ENCODE measurements at places on chromosomes 6 and 20.

DNA sequence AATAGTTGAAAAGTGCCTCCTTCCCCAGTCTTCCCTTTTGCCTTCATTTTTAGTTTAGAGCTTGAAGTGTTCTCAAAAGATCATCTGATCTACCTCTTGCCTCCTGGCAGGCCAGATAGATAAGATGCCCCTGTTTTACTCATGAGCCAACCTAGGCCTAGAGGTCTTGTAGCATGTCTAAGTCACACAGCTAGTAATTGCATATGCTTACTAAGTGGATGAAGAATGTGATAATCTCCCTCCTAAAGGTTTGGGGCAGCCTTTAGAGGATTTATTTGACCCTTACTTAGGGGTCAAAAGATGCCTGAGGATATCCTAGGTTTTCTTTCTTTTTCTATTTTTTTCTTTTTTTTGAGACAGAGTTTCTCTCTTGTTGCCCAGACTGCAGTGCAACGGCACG is 2.1 kb downstream of the C6orf141 start:
- DNase-seq, result no peak

DNA sequence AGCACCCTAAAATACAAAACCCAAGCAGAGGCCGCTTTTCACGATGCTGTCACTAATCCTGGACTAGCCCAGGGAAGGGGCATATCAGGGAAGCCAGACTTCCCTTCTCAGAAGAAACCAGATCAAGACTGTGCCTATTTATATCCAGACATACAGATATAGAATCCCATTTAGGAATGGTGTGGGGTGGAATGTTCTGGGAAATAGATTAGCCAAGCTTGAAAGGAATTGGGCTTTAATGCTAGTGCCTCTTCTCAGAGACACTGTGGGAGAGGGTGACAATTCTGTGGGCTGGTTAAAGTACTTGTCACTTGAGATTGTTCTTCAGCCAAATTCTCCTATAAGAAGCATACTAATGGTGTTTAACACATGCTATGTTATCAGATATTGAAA is 45.5 kb downstream of the SNAP25 start:
- no peak for DNase-seq

DNA sequence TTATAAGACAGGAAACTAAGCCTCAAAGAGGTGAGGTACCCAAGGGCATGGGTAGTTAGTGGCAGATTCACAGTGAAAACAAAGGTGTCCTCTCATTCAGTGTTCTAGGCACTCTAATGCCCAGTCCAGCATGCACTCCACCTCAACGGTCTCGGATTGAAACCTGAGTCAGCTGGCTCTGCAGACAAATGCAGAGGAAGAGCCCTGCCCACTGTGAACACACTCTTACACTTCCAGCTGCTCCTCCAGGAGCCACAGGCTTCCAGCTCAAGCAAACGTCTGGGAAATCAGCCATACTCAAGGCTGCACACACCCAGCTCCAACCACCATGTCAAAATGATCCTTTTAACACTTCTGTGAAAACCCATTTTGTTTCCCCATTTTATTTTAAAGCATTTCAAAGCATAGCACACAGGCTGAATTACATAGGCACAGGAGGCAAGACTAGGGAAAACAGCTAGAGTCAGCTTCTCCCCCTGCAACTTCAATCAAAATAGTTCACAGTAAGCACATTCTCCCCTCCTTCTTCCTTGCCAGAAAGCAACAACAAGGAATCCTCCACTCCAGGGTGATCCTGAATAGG is 3.0 kb upstream of the IL17A start:
- DNase-seq, result no peak

GRCh38 chr6:18388271-18388670 is 1.1 kb downstream of the RNF144B start:
- DNase-seq, result no peak

- no peak for DNase-seq
Measured at GRCh38 chr6:89087881-89088280, 7.3 kb downstream of the PNRC1 start.

- DNase-seq, result no peak
Measured at GRCh38 chr6:120945905-120946594, 388.2 kb downstream of the TBC1D32 start.

DNA sequence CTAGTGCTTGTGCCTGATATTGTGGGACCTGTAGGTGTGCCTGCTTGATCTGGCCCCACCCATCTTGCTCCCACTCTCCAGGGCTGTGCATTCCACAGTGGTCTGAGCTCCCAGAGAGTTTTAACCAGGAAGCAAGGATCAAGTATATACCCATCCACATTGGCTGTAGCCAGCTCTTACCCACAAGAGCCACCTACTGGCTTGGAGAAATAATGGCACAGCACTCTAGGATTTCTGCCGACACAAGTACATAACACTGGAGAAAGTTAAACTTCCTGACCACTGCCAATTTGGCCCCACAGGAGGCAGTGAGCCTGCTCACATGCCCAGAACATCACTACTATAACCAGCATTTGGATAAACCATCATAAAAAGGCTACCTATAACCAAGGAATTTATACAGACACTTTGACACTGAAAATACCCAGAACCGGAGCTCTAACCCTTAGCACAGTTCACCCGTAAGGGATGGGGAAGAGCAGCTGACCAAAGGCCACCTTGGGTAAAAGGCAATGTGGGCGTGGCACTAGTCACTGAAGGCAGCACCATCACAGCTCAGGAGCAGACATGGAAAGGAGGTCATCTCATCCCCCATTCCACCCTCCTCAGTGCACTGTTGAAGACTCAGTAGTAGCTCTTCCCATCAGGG is 440.4 kb downstream of the BTBD3 start:
- DNase-seq, result no peak

DNA sequence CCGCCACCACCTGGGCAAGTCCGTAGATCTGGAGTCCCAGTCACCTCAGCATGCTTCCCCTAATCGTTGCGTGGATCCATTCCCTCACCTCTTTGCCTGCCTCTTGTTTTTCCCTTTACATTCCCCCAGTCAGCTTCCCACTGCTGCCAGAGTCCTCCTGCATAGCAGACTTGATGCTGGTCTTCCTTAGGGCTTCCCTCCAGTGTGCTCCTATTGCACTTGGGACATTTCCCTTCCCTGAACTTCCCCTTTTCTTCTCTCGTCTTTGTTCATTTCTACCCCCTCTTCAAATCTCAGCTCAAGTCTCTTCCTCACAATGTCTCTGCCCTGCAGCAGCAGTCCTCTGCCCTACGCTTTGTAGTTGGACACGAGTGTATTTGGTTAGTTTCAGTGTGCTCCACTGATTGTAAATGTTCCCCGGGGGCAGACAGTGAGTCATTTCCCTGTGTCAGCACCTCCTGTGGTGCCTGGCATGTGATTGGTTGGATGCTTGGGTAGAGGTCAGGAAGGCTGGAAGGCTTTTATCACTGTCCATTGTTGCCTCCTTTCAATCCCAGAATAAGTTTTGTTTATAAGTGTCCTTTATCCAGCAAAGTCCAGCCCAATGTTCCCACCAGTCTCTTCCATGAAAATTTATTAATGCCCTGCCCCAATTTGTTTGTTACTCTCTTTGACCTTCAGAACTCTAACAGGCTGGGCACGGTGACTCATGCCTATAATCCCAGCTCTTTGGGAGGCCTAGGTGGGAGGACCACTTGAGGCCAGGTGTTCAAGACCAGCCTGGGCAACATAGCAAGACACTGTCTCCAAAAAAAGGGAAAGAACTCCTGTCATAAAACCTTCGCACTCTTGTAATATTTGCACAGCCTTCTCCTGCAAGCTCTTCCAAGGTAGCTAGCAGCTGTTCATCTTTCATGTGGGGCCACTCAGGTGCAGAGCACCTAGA is 38.3 kb downstream of the FAM120B start:
- DNase-seq, result no peak

DNA sequence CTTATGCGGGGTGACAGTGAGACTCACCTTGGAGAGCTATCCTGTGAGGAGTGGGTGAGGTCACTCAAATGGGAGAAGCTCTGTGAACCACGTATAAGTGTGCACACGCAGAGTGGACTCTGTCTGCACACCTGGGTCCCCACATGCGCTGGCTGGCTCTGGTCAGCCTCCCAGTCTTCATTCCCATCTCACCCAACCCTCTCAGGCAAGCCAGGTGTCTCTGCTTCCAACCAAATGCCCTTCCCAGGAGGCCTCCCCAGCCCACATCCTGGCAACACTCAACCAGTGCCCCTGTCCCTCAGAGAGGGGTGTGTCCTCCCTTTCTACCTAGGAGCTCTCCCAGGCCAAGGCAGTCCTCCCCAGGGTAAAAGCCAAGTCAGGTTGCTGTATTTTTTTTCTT is 8.0 kb upstream of the PI16 start:
- DNase-seq, result no peak

DNA sequence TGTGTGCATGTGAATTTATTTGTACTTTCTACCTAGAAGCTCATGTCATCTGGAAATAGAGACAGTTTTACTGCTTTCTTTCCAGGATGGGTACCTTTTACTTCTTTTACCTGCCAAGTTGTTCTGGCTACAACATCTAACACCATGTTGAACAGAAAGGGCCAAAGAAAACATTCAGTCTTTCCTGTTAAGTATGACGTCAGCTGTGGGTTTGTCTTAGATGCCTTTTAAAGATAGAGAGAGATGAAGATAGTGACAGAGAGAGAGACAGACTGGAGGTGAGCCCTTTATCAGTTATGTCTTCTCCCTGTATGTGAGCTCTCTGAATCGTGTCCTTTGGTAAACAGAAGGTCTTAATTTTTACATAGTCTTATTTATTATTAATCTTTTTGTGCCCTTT is 3.4 kb upstream of the DACT2 start:
- no peak for DNase-seq
